ENCODE measurements at places on chromosomes 2 and 18. TPM values are rescaled to one million over a fixed set of nuclear protein-coding genes. Genes with fewer than 3 reads are reported as not detected.

TLX2 gene
- total RNA-seq, result 0.40 TPM

SGO2 gene
- 16.0 TPM for total RNA-seq

CREG2 gene
- total RNA-seq, result 0.20 TPM

STARD6 gene
- total RNA-seq, result 0.57 TPM

PROM2 gene
- total RNA-seq, result 0.06 TPM

GALNT13 gene
- total RNA-seq, result 35.1 TPM

TRIM43 gene
- total RNA-seq, result not detected

TMEM198 gene
- 0.59 TPM for total RNA-seq

FBLN7 gene
- total RNA-seq, result 1.0 TPM

ABCG5 gene
- total RNA-seq, result not detected

CNGA3 gene
- total RNA-seq, result not detected
